ENCODE measurements at places on chromosomes 4 and X. TPM values are rescaled to one million over a fixed set of nuclear protein-coding genes. Genes with fewer than 3 reads are reported as not detected.

DNA sequence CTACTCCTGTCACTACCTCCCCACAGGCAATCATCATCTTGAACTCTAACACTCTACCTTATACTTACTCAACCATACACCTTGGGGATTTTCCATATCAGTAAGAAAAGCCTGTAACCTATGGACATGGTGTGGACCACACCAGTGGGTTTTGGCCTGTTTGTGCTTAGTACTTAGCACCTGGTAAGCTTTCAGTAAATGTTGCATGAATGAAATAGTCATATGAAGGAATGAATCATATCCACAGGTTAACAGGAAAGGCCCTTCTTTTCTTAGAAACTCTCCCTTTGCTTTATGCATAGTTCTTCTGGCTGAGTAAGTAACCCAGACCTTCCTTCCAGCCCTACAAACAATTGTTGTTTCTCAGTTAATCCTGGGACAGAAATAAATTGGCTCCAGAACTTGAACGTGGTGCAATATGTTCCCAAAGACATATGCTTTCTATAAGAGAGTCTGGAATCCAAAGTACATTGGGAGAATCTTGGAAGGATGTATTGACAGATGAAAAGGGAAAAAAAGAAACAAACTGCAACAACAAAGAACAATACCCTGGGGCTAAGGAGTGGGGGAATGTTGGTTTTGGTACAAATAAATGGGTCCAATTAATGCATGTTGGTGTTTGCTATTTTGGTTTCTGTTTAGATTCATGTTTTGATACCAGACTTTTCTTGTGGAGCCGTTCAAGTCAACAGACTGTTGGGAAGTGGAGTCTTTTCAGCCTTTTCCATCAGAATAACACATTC, 27.8 kb downstream of the RASL11B start:
- DNase-seq: peak; percentile 44

Gene CPE
- not detected for total RNA-seq

Gene SUPT20HL2
- not detected for total RNA-seq

DNA sequence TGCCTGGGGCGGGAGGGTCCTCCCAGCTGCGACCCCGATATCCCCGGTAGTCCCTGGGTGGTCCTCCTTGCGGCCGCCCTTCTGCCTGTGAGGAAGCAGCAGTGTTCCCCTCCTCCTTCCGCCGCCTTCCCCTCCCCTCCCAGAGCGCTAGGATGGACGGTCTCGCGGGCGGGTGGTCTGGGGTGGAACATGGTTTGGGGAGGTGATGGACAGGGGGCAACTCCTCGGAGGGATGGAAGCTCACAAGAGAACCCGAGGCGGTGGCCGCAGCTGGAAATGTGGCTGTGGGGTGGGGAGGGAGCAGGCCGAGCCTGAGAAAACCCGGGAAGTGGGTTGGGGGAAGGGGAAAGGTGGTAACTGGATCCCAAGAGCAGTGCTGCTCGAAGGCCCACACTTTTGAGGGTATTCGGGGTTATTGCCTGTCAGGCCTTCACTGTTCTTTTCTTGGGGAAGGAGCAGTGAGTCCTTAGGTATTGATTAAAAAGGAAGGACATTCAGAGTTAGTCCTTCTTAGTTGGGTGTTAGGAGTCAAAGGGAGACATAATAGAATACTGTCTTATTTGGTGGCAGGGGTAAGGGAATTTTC, 581 bp downstream of the UBE2K start:
- no peak for DNase-seq

- no peak for DNase-seq
Measured at GRCh38 chrX:112731793-112732192, 52.1 kb upstream of the LHFPL1 start.

Gene CT55
- not detected for total RNA-seq

GRCh38 chr4:26176598-26177149, 144.1 kb upstream of the RBPJ start:
- DNase-seq: no peak

- DNase-seq: no peak
Measured at GRCh38 chrX:153767674-153768055, 3.6 kb downstream of the PLXNB3 start.

Gene NAP1L2
- 1.9 TPM for total RNA-seq

DNA sequence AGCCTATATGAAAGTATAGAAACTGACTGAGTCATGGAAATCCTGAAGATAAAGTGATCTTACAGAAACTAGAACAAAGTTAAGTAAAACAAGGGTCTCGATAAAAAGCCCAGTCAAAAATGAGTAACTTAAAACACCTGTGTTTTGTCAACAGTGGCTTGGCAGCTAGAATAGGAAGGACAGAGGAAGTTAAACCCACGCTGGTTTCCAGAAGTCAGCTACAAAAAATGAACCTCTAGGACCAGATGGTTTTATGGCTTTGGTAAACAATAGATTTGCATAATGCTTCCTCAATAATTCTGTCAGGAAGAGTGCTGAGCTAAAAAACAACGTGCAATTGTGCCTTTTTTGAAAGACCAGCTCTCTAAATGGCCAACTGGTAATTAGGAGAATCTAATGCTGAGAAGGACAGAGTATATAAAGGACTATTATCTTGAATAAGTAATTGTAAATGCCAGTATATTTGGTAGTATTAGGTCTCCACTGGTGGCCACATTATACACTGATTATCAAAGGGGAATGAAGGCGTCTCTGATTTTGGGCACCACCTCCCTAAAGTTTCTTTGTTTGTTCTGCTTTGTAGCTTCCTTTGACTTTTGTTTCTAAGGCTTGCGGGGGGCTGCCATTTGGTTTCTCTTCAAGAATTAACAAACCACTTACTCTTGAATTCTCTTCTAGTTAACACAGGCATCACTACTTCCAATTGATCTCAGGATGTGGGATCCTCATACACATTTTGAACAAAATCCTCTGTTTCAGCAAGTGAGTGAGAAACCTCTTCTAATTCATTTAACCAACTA, 72.2 kb upstream of the PPP3CA start:
- DNase-seq: peak; percentile 8

DNA sequence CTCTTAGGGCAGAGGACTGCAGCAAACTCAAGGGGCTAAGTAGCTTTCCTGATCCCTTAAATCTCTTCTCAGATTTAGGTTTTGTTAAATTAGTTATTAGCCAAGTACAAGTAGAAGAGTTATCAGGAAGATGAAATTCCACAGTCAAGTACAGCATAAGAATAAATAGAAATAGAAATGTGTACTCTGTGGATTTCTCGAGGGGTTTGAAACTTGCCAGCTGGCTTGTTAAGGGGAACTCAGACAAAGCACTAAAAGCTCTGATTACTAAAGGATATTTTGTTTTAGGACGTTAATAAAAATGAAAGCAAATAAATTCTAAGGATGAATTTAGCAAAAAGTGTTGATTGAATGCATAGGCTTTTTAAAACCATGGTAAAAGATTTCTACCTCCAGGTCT, 654.6 kb downstream of the RAPGEF2 start:
- no peak for DNase-seq

DNA sequence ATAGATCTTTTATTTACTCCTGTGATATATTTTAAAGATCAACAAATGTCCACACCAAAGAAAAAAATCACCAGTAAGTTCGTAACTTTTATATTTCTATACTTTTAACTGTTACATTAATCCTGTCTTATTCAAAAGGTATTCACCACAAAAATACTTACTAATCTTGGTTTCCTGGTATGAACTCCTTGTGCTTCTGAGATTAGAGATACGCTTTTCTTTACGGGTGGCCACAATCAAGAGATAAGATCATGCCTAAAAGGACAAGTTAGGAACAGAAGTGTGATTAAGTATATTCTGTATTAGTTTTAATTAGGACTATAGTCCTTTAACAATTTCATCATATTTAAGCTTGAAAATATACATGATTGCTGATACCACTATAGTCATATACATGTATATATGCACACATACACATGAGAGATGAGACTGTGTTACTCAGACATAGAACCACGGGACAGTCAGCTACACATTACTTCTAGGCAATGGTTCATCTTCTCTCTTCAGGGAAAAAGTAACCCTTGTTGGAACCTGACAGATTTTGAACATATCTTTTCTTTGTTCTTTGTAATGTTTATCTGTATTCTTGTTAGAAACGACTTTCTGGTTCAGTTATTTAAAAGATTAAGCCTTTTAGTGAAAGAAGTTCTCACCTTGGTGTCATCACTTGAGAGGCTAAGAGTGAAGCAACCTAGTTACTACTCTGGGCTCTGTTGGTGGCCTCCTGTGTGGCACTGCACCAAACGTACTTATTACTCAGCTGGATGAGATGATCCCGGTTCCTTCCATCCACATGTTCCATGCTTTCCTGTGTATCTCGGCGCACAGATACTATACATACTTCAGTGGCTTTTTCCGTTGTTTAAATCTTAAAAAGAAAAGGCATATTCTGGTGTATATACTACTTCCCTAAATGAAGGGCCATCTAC, 146.1 kb downstream of the CBR4 start:
- DNase-seq: no peak

GRCh38 chr4:15953625-15954024, 9.3 kb downstream of the FGFBP2 start:
- DNase-seq: no peak

Gene NAA11
- not detected for total RNA-seq

- DNase-seq: no peak
Measured at GRCh38 chrX:15356444-15356843, 21.1 kb upstream of the PIGA start.

All from activated CD4-positive, alpha-beta T cell treated with anti-CD3 and anti-CD28 coated beads for 36 hours (primary cell).